CD4-positive, alpha-beta memory T cell (primary cell): ENCODE measurements at places on chromosomes 11 and 22.

DNA sequence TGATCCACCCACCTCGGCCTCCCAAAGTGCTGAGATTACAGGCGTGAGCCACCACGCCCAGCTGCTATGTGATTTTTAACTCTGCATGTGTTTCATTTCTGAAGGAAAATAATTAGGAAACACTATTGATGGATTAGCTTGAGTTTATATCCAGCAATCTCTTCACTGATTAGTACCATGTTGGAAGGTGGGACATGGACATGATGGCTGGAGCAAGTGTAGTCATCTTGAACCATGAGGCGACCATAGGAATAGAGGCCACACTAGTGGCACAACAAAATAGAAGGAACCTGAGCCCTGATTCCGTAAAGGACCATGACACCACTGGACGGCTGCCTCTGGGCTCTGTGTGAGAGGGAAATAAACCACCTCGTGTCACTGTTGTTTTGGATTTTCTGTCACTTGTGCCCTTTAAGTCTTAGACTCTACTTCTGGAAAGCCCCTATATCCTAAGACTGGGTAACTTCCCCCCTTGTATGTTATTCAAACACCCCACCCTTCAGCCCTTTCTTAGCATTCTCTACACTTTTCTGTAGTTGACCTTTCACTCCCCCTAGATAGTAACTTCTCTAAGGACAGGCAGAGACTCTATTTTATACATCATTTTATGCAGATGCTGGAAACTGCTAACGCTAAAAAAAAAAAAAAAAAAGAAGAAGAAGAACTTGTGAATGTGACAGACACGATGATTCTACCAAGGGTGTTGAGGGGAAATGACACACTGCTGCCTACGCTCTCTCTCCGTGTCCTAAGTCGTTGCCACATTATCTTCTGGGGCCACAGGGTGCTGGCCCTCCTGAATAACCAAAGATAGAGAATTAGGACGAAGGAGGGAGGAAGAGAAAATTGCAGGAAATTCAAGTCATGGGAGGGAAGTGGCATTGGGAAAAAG lies 2.7 kb upstream of the VPS37C start:
- DNase-seq, result no peak
- no peaks in the 10 kb centered on the region for H3K27me3 ChIP-seq
- peaks cover 27% of the 10 kb centered on the region for H3K4me1 ChIP-seq
- H3K27ac ChIP-seq, result no peak overlapping the region

DNA sequence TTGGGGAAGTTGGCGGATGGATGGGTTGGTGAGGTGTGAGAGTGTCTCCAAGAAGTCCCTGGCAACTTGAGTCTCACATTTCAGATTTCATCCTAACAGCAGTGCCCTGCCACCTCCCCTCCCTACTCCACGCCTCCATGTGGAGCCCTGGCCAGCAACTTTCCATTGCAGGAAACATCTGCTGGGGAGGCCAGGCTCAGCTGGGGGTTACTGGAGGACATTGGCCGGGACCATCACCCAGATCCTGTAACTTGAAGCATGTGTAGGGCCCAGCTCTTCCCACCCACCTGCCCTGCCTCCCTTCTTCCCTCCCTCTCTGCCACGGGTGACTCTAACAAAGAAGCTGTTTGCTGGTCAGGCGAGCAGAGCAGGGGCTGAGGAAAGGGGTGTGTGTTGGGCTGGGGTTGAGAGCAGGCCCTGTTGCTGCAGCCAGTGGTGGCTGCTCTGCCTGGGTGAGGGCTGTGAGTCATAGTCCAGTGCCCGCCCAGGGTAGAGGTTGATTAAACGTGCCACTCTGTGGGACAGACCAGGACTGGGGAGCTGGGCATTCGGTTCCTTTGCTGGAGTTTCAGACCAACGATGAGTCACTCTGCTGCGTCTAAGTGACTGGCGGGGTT lies 64.0 kb downstream of the SCN3B start:
- DNase-seq, result no peak
- H3K4me1 ChIP-seq, result no peaks in the 10 kb centered on the region
- no peaks in the 10 kb centered on the region for H3K36me3 ChIP-seq
- H3K27me3 ChIP-seq, result no peaks in the 10 kb centered on the region
- H3K4me3 ChIP-seq, result no peak overlapping the region
- no peak overlapping the region for H3K27ac ChIP-seq

DNA sequence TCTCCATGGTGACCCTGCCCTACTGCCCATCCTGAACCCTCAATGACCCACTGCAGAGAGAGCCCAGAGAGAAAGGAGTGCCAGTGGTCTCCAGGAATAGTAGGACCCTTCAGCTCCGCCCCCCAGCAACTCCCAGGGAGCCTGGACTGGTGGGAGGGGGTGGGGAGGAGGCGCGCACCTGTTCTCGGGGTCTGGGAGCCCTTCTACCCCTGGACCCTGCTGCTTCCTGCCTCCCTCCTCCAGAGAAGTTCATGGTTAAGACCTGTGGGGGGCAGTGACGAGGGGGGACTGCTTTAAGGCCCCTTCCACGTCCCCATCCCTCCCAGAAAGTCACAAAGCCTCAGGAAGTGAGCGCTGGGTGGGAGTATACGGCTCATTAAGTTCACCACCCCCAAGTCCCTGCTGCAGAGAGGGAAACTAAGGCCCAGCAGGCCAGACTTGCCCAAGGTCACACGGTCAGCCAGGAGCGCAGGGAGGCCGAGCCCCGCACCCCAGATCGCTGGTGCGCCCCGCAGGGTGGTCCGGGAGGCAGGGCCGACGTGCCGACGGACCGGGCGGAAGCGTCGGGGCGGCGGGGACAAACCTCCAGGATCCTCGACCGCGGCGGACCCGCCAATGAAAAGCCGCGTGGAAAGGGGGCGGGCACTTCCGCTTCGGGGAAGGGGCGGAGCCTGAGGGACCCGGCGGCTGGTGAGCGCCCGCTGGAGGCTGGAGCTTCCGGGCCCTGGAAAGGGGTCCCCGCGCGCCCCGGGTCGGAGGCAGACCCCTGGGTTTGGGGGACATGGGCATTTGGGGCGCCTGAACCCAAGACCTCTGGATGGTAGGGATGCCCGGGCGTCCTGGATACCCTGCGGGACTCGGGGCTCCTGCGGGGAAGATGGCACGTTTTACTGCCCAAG lies at the start of the genes NUDT22 and TRPT1:
TSS of gene NUDT22 (plus strand) at position 667 of the 899 bp plus-strand sequence. CDS start 379 bp downstream, outside the sequence.
TSS of gene TRPT1 (minus strand) at position 579 of the 899 bp plus-strand sequence. CDS start at position 253, 326 bp downstream.
- peaks cover 16% of the 10 kb centered on the region for H3K36me3 ChIP-seq
- H3K4me3 ChIP-seq, result peak within 1 kb of the TSS; percentile 86
- peak within 1 kb of the TSS; percentile 77 for H3K27ac ChIP-seq
- peaks cover 43% of the 10 kb centered on the region for H3K4me1 ChIP-seq

DNA sequence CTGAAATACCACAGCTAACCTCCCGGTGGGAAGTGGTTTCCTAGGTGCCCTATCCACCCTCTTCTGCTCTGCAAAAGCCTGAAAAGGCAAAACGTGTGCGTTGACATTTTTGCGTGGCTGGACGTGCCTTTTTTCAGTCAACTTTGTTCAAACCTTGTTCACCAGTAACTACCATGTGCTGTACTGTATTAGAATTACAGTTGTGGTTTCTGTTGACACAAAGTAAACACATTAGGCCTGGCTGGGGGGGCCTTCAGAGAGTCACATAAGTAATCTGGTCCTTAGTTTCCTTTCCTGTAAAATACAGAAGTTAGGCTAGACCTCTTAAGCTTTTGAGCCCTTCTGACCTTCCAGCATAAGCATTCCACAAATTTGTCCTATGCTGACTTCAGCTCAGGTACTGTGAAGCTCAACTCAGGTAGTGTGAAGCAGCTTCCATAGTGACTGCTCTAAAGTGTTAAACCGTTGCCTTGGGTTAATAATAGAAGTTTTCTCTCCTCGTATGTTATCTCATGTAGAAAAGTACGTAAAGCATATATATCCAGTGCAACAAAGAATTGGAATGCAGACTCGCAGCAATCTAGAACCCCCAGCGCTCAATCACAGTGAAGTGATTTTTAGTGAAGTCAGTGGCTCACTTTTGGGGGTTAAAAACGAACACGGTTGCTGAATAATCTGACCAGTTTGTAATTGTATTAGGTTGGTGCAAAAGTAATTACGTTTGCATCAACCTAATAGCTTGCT lies 1.8 kb downstream of the EWSR1 start:
- H3K4me3 ChIP-seq, result peak overlapping the region; percentile 79
- H3K36me3 ChIP-seq, result peaks cover 36% of the 10 kb centered on the region
- peak overlapping the region; percentile 99 for H3K27ac ChIP-seq
- no peaks in the 10 kb centered on the region for H3K27me3 ChIP-seq
- H3K4me1 ChIP-seq, result peaks cover 74% of the 10 kb centered on the region

DNA sequence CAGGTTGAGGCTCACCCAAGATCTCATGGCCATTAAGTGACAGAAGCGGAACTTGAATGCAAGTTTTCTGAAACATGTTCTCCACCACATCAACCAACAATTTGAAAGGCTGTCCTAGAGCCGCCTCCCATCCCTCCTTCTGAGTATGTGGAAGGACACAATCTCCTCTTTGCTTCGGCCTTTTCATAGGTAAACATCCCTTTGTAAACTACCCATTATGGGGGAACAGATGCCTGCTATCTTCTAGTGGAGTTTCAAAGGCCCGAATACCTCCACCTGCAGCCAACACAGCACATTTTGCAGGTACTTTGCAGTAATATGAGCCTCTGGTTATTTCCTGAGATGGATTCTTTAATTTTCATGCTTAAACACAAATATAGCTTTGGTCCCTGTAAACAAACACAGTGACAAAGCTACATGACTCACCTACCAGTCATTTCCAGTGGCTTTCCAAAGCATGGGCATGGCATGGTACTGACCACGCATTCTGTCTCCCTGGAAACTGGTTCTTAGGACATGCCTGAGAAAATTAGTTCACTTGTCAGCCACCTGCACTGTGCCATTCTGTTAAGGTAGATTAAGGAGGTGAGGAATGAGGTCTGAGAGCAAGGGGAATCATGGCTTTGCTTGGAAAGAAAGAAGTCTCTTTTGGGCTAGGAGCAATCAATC lies 60.2 kb downstream of the EHF start:
- no peaks in the 10 kb centered on the region for H3K36me3 ChIP-seq
- no peaks in the 10 kb centered on the region for H3K4me1 ChIP-seq
- H3K27me3 ChIP-seq, result no peaks in the 10 kb centered on the region
- H3K4me3 ChIP-seq, result no peak overlapping the region
- H3K27ac ChIP-seq, result no peak overlapping the region

- no peak overlapping the region for H3K27ac ChIP-seq
- H3K4me1 ChIP-seq, result no peaks in the 10 kb centered on the region
- no peak for DNase-seq
- H3K36me3 ChIP-seq, result no peaks in the 10 kb centered on the region
- no peak overlapping the region for H3K4me3 ChIP-seq
Measured at GRCh38 chr11:26285608-26286007, 46.3 kb upstream of the ANO3 start.
